ENCODE measurements at places on chromosomes 2 and 18.
A peak's percentile ranks its signal among the peaks of the same experiment; 100 is the strongest.

- DNase-seq, result peak; percentile 57
Observed at GRCh38 chr2:157492189-157492773, 48.4 kb upstream of the CYTIP start.

DNA sequence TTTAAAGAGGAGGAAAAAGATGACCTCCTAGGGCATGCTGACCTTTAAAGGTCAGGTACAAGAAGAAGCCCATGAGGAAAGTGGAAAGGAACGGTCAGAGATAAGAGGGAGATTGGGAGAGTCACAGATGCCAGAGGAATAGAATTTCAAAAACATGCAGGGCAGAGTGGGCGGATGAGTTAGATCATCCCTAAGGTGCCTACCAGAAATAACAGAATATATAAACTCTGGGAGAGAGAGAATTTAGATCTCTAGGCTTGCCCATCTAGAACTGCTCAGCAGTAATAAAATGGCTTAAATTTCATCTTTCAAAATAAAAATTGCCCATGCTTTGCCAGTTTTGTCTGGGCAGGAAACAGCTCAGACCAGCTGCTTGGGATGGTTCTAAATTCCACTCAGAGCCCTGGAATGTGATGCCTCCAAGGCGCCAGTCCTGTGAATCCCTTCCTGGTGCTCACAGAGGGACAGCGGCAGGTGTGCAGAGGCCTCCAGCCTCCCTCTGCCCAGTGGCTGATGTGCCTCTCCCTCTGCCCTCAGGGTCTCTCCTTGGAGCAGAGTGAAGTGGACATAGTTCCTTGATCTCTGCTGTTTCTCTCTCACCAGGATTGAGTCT, 130.9 kb downstream of the ANTXR1 start:
- no peak for DNase-seq

DNA sequence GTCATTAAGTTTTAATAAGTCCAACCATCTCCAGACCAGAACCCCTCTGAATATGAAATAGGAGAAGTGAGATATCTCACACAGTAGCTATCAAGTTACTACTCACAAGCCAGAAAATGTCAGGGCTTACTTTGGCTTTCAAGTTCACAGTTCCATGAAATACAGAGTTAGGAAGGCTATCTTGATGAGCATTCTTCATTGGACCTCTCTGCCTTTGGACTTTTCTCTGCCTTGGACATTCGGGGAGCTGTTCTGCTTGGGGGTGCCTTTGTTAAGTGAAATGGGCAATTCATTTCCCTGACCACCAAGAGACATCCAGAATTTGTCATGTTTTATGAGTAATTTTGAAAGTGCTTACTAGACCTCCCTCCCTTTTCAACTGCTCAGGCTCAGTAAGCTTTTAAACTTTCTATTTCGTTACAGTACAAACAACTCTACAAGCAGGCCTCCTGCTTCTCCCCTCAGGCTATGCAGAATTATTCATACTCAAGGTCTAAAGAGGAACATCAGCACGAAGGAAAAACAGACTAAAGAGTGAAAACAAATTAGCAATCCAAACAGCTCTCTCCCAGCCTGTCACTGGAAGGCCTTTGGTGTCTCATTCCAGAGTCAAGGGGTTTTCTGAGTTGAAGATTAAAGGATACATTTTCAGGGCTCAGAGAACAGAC, 95.3 kb downstream of the MREG start:
- no peak for DNase-seq

DNA sequence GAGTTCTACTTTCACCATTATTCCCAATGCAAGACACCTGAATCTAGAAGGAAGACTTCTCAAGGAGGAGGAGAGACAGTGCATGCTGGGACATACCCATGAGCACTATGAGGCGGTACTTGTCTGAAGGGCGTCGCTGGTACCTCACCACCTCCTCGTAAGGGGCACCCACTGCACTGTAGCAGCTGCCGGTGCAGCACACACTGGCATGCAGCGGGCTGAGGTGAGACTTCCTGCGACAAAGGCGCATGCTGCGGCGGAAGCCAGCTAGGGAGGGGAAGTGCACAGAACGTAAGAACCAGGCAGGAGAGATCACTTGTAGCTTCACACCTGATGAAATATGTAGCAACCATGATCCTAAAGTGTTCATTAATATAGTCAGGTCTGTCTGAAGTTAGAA, 12.8 kb upstream of the TMEM237 start:
- no peak for DNase-seq

- DNase-seq, result peak; percentile 89
Observed at GRCh38 chr2:151357359-151357758, at the start of gene TNFAIP6. Gene TNFAIP6 (plus strand): TSS chr2:151357592. CDS start chr2:151357667, 75 bp downstream.

DNA sequence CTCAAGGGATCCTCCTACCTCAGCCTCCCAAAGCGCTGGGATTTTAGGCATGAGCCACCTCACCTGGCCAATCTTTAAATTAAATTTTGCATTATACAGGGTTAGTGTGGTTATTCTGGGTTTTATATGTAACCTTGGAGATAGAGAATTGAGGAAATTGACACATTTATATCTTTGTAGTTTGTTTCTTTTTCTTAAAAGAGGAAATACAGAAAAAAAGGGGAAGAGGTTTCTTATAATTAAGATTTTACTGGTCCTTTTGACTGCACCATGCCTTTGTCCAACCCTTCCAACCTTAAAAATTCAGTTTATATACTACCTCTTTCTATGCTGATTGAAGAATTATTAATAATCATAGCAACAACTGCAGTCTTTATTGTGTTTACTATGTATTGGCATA, 210.1 kb upstream of the STON1 start:
- no peak for DNase-seq

DNA sequence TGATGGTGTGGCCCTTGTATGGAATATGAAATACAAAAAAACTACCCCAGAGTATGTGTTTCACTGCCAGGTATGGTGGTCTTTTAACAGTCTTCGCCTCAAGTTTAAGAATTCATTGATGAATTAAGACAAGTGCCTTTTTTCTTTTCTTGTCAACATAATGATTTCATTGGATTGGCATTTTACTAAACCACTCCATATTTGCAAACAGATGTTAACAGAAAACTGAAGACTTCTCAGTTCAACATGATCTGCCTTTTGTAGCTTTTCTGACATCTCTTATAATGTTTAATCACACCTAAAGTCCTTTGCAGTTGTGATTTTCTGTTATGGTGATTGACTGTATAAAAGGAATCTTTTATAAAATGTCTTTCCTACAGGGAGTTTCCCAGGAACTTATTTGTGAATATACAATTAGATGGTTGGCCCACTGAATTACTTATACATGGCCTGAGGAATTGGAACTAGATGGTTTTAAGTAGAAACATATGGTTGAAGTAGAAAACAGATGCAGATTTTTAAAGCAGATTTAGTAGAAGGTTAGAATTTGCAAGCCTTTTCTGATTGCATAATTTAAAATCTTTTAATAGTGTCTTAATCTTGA, 39.7 kb downstream of the DYNC1I2 start:
- DNase-seq, result peak; percentile 56

DNA sequence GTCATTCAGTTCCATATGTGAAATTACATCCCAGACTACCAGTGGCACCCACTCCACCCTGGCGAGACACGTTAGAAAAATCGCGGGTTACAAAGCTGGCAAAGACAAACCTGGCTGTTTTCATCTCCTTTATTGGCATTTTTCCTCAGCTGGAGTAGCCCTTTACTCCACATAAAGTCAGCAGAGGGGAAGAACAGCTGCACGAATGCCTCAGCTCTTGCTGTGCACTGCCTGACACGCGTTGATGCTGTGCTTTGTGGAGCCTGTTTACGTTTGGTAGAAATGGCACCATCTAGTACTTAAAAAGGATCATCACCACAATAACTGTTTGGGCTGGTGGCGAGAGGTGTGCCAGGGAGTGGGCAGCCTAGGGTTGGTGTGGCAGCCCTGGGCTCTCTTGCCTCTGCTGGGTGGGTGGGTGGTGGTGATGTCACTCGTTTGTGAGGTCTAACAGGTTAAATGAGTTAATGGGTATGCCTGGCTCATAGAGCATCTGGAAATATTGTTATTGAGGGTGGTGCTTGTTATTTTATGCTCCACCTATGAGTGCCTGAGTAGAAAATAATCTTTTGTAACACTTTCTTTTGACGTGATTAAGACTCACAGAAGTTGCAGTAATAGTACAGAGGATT, 16.4 kb downstream of the FARP2 start:
- no peak for DNase-seq

GRCh38 chr2:36367895-36368353, 12.3 kb downstream of the CRIM1 start:
- DNase-seq, result no peak

DNA sequence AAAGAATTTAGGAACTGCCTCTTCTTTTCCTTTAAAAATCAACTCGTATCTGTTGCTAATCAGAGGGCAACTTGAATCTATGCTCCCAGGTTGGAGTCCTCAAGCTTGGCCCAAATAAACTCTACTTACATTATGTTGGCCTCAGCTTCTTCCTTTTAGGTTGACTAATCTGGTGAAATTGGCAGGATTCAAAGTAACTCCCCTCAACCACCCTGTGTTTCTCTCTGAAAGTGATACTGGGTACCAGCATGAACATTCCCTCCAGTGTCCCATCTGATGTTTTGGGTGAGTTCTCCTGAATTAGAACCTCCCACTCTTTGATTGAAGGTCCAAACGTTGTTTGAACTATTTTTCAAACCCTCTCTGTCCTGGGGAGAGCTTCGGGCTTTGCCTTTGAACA, 41.3 kb upstream of the MSH6 start:
- DNase-seq, result no peak

- DNase-seq, result no peak
Observed at GRCh38 chr18:21441670-21442069, 158.8 kb downstream of the ESCO1 start.

- DNase-seq, result no peak
Observed at GRCh38 chr18:3207565-3207964, 12.2 kb downstream of the MYOM1 start.

DNA sequence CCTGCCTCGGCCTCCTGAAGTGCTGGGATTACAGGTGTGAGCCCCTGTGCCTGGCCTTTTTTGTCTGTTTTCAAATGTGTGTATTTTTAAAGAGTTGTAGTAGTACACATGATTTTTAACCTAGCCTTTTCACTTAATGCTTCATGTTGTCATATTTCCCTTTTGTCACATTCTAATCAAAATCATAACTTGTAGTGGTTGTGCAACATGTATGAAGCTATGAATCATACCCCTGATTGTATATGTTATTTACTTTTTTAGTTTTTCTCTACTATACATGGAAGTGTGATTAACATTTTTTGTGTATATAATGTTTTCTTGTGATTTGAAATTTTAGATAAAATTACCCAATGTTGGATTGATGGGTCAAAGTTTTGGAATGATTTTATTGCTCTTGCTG, 8.5 kb downstream of the GEN1 start:
- no peak for DNase-seq

GRCh38 chr2:100813527-100813926, 6.4 kb upstream of the NPAS2 start:
- no peak for DNase-seq

DNA sequence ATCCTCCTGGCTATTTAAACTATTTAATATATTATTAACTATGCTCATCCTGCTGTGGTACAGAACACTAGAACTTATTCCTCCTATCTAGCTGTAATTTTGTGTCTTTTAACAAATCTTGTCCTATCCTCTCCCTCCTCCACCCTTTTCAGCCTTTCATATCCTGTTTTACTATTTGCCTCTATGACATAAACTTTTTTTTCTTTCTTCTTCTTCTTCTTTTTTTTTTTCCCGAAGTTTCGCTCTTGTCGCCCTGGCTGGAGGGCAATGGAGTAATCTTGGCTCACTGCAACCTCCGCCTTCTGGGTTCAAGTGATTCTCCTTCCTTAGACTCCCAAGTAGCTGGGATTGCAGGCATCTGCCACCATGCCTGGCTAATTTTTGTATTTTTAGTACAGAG, 201.5 kb downstream of the LPIN1 start:
- no peak for DNase-seq

GRCh38 chr2:207704671-207705070, 6.8 kb upstream of the CCNYL1 start:
- no peak for DNase-seq

DNA sequence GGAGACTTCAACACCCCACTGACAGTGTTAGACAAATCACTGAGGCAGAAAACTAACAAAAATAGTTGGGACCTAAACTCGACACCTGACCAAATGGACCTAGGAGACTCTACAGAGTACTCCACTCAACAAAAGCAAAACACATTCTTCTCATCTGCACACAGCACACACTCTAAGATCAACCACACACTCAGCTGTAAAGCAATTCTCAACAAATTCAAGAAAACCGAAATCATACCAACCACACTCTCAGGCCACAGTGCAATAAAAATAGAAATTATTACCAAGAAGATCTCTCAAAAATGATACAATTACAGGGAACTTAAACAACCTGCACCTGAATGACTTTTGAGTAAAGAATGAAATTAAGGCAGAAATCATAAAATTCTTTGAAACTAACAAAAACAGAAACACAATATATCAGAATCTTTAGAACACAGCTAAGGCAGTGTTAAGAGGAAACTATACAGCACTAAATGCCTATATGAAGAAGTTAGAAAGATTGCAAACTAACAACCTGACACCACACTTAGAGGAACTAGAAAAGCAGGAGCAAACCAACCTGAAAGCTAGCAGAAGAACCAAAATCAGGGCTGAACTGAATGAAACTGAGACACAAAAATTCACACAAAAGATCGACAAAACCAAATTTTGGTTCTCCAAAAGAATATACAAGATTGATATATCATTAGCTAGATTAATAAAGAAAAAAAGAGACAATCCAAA, 46.3 kb downstream of the RTTN start:
- DNase-seq, result no peak

DNA sequence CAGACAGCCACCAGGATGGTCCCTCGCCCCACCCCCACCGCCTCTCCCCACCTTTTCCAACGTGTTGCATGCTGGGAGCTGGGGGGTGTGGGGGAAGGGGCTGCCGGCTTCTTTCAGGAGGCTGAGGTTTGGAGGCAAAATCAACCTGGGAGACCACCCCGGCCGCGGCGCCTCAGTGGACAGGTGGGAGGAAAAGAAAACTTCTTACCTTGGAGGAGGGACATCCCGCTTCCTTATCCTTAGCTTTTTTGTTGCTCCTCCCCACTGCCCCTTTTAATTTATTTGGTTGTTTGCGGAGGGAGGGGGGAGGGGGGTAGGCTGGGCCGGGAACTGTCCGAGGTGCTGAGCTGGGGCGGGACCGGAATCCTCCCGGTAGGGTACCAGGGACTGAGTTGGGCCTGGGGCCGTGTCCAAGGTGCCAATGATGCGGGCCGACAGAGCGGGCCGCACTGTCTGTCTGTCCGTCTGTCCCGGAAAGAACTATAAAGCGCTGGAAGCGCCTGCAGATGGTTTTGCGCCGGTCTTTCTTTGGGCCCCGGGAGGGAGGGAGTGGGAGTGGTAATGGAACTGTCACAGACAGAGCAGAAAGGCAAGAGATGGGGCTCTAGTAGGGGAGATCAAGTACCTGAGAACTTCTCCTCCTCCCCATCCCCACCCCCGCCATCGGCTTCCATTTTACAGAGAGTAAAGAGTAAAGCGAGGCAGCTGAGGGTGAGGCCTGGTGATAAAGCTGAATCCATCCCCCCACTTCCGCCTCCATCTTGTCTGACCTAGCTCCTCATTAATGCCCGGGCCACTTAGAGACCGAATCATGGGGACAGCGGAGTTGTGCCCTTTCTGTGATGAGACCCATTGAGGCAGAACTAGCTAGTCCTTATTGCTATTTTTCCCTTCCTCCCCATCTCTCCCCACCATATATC, 2.4 kb downstream of the CDK5R2 start:
- no peak for DNase-seq
